Epithelial cell of alveolus of lung (primary cell): ENCODE measurements at places on chromosomes 7 and 10. TPM values are rescaled to one million over a fixed set of nuclear protein-coding genes. Genes with fewer than 3 reads are reported as not detected.

Gene INSYN2A
- total RNA-seq: 0.91 and 4.4 TPM in 2 replicates

Gene SPDYE11
- total RNA-seq: not detected in 2 replicates

Gene LIPJ
- total RNA-seq: not detected in 2 replicates

Gene PIK3AP1
- 0.78 TPM in 1 of 2 replicates, not detected in the other for total RNA-seq

Gene GLI3
- total RNA-seq: 6.1 and 34.0 TPM in 2 replicates

Gene MYOZ1
- 0.39 TPM in 1 of 2 replicates, not detected in the other for total RNA-seq

Gene FAS
- total RNA-seq: 17.8 and 35.1 TPM in 2 replicates

Gene KEL
- not detected in 2 replicates for total RNA-seq

Gene SPDYE16
- total RNA-seq: not detected in 2 replicates

Gene LBX1
- not detected in 2 replicates for total RNA-seq
